GM04503 (cell line): ENCODE measurements at places on chromosomes 5 and 9.

DNA sequence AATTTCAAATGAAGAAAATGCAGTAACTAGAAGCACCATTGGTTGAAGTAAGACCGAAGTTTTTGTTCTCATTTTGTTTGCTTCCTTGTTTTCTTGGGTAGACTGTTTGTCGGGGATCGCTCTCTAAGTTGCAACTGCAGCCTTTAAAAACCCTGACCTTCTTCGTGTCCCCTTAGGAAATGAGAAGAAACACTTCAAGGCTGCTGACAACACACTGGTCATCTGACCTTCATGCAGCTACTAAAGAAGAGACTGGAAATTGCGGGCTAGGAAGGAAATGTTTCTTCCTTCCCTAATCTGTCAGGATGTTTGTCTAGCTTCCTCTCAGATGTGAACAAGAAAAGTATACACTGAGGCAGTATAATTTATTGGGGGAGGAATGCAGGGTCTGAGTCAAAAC is 50.7 kb upstream of the CHSY3 start:
- no peak for DNase-seq

DNA sequence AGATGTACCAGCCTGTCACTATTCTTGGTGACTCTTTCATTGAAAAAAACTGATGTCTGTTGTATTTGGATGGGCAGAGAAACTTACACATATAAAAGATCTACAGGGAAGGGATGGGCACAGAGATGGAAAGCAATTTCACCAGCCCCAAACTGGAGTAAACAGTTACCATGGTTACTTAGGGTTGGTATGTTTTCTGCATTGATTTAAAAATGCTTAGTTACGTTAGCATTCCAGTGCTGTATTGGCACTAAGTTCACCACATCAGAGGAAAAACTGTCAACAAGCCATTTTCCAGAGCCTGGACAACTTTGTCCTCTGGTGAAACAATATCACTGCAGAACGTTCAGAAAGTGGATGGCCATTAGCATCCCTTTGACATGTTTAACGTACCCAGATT is 28.0 kb downstream of the MARCHF3 start:
- DNase-seq, result peak; percentile 52

DNA sequence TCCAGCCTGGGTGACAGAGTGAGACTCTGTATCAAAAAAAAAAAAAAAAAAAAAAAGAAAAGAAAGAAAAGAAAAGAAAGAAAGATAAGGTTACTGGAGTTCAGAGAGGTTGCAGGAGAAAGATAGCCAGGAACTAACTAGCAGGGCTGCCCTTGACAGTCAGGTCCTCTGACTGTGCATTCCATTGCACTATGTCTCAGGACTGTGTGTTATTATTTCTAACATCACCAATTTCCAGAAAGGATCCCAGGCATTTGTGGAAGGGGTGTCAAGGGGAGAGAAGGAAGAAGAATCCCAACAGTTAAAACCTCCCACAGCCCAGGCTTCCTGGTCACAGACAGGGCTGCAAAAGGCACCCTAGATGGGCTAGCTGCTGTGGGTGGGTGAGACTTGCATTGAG is 25.1 kb downstream of the KLF4 start:
- no peak for DNase-seq

- DNase-seq, result no peak
These were observed 412.1 kb upstream of the CLINT1 start for GRCh38 chr5:158270996-158271554.
